ENCODE measurements at places on chromosomes 4 and X. TPM values are rescaled to one million over a fixed set of nuclear protein-coding genes. Genes with fewer than 3 reads are reported as not detected.

OPHN1 gene
- 3.1 TPM for total RNA-seq

GUCY1B1 gene
- 8.1 TPM for total RNA-seq

PLS3 gene
- total RNA-seq: 64.3 TPM

GLRA2 gene
- total RNA-seq: not detected
